ENCODE measurements at places on chromosomes 1 and 21.

GRCh38 chr1:64050601-64051000 lies 152.8 kb upstream of the UBE2U start:
- no peak for DNase-seq

DNA sequence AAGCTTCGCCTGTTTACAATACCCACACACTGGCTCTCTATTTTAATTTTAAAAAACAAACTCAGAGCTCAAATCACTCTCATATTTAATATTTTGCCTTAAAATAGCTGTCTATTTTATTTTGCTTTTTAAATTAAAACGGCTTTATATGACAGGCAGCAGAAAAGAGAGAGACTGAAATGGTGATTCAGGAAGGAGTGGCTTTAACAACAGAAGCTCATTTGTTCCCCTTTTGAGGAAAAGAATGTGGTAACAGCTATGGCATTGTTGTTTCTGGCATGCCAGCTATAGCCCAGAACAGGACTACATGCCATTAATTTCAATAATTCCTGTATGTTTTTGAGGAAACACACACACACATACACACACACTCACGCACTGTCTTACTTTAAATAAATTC lies 234.2 kb upstream of the PTBP2 start:
- no peak for DNase-seq

DNA sequence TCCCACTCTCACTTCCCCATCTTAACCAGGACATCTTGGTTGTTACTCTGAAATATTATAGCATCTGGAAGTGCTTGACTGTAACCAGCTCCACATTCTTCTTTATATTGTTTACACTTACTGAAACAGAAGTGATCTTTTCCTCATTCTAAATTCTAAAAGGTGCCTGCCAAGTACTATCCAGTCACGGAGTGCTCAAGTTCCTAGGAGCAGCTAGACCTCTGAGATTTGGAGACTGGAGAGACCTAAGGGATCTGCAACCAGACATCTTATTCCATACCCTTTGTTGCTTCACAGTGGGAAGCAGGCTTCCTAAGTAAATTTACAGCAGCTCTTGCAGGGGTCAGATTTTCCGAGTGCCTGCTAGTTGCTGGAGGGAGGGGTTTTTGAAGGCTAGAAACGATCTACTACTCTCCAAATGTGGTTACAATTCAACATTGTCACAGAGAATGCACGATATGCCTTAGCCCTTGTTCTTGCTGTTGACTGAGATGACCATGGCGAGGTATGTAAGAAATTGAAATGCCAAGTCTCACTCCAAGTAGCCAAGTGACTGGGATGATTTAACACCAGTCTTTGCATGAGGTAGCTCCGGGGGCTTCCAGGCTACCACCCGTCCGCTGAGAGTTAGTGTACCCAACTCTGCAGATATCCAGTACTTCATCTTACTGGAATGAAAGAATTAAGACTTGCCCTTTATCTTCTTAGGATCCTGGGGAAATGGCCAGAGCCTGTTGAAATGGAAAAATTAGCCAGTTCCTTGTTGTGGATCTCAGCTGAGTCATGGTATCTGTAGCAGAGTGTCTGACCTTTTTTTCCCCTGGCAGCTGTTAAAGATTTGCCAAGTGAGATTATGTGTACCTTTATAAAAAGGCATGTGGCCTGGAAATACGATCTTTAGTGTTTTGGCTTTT lies 150.8 kb downstream of the MAST2 start:
- peak; percentile 25 for DNase-seq

GRCh38 chr1:195763907-195764374 lies 844.3 kb downstream of the KCNT2 start:
- no peak for DNase-seq

DNA sequence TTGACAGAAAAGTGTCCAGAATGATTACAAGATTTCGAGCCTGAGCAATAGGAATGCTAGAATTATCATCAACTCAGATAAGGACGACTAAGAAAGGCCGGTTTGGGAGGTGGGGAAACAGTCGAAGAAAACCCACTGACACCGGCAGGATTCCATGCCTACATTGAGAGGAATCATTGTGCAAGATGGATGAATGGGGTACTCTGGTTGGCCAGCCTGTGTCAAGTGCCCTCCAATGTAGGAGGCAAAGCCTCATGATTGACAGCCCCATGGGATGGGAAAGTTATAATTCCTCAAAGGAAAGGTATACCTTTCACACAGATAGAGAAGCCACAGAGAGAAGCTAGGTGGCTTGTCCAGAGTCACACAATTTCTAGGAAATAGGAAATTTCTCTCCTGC lies 153.5 kb upstream of the CTTNBP2NL start:
- no peak for DNase-seq

- no peak for DNase-seq
Observed at GRCh38 chr1:18128298-18128697, 20.7 kb downstream of the IGSF21 start.

DNA sequence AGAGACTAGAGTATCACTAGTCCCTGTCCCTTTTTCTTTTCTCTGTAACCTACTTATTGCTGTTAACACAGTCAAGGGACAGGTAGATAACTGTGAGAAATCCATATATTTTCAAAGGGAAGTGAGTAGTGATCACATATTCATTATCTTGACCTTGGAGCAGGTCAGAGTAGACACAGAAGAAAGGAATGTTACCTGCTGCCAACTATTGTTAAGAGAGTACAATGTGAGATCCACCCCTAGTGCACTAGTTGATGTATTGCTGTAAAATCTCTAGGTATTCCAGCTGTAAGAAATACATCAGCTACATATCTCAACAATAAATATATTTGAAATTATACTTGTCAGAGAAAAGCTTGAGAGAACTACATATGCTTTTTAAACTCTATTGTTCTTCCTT lies 68.7 kb upstream of the ADGRL2 start:
- peak; percentile 86 for DNase-seq

DNA sequence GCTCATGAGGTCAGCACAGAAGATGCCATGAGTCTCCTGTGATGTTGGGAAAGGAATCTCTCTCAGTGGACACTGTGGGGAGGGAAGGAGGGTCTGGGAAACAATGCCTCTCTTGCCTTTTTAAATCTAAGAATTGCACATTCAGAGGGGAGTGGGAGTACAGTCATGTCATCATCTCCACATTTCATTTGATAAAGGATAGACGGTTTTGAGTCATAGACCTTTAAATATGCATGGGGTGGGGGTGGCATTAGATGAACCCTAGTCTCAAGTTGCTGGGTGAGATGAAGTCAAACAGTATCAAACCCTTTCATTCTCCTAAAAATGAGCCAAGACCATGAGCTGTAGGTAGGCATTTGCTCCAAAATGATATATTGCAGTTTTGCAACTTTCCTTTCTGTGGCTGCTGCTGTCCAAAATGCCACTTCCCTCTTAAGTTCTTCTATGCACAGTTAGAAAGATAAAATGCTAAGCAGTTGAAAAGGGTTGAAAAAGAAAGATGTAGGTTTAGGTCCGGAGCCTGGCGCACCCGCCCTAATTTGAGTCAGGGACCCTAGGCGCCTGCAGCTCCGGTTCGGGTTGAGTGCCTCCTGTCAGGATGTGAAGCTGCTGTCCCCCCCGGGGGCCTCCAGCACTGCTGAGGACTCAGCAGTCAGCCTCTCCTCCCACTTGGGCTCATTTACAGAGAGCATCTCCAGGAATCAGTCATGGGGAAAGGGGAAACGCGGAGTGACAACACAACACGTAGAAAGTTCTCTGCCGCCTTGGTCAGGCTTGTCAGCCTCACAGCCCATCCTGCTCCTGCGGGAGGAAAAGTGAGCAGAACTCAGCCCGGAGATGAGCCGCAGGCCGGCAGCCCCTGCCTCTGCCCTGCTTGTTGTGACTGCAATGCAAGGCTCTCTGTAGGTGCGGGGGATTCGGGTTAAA lies 479.3 kb upstream of the RUNX1 start:
- DNase-seq, result no peak

GRCh38 chr1:185446131-185446530 lies 129.1 kb upstream of the IVNS1ABP start:
- no peak for DNase-seq

- no peak for DNase-seq
Observed at GRCh38 chr1:113303267-113303666, 87.0 kb upstream of the MAGI3 start.

- no peak for DNase-seq
Observed at GRCh38 chr1:176904057-176904751, 260.3 kb downstream of the ASTN1 start.

- DNase-seq, result no peak
Observed at GRCh38 chr1:243705585-243705984, 144.5 kb downstream of the AKT3 start.

DNA sequence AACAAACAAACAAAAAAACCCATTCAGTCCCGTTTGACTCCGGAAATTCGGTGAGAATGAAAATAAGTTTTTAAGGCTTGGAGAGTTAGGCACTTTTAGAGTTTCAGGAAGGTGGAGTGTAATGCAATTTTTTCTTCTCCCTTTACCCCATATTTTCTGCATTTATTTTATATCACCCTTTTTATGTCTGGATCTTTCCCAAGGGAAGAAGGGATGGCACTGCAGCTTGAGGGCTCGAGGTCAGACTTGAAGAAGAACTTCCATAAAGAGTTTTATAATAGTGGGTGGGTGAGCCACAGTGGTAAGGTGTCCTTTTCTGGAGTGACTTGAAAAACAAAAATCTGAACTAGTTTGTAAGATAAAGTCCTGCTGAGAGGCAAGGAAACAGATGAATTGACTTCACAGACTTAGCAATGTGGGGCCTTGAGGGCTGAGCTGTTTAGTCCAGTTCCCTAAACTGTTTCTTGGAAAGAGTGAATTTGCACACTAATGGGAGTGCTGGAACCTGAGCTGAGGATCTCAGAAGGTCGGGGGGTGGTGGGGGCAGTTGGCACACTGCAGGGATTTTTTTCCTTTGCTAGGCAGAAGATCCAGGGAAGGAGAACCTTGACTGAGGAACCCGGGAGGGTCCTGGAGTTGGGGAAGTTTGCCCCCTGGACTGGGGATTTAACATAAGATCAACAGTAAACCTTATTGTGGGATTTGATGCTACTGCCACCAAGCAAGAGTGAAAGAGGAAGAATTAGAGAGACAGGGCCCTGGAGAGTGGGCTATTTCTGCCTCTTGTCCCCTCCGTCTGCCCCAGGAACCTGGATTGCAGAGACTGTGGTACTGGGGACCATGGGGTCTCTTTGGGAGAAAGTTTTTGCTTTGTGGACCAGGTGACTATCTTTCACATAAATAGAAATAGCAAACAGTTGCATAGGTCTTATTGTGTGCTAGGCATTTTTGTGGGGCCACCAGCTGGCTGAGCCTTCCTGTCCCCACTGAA lies 1.8 kb upstream of the MEX3A start:
- no peak for DNase-seq

- no peak for DNase-seq
Observed at GRCh38 chr1:955474-955873, 3.6 kb downstream of the NOC2L start.

- DNase-seq, result no peak
Observed at GRCh38 chr1:42195841-42196240, 31.3 kb upstream of the GUCA2A start.

GRCh38 chr1:20634594-20635084 lies 1.4 kb downstream of the PINK1 start:
- peak; percentile 71 for DNase-seq

DNA sequence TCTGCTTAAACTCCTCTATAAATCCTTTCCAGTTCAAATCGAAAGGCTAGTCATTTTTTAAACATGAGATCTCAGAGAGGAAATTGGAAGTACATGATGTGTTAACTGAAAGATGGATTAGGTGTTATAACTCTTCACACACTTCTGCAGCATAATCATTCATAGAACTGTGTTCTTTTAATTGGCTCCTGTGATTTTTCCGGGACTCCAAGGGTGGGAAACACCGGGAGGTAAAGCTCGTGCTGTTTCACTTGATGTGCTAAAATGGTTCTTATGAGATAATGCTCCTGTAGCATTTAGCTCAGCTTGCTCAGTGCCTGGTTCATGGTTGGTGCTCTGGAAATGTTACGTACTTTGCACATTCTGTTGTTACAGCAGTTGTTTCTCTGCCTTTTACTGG lies 40.2 kb downstream of the CC2D1B start:
- DNase-seq, result no peak

DNA sequence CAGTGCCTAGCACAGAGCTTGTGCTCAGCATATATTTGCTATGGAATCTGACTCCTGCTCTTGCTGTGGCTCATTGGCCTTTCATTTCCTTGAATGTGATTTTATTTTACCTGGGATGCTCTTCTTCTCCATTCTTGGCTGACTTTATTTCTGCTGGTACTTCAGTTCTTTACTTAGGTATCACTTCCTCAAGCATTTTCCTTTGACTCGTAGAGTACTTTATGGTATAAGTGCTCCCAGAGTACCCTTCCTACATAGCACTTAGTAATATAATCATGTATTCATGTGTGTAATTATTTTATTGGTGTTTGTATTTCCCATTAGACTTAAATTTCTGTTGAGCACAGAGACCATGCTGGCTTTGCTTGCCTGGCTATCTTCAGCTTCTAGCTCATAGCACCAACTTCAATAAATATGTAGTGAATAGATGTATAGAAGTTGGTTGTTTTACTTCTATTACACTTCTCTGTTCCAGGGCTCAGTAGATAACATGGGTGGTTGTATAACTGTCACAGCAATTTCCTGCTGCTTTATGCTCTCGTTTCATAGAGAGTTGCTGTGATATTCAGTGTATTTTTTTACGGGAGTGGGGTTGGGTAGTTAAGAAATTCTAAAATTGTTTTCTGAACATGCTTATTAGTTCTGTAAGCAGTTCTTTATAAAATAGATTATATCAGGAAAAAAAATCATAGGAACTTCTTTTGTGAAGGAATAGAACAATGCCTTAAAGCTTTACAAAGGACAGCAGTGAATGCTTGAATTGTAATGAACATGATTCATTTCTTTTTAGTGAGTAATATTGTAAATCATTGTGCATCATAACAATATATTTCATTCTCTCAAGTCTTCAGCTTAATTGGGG lies 112.2 kb downstream of the NEK7 start:
- DNase-seq, result peak; percentile 25

DNA sequence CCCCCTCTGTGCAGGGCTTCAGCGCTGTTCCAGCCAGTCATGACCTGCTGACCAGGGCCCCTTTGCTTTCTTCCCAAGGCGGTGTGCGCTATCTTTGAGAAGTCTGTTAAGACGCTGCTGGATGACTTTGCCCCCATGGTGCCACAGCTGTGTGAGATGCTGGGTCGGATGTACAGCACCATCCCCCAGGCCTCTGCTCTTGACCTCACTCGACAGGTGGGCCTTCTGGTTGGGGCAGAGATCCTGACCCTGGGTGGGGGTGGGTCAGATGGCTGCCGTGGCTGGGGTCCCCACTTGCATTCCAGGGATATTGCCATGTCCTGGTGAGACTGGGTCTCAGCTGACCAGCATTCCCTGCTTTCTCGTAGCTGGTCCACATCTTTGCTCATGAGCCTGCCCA lies 9.0 kb upstream of the DPH2 start:
- no peak for DNase-seq

DNA sequence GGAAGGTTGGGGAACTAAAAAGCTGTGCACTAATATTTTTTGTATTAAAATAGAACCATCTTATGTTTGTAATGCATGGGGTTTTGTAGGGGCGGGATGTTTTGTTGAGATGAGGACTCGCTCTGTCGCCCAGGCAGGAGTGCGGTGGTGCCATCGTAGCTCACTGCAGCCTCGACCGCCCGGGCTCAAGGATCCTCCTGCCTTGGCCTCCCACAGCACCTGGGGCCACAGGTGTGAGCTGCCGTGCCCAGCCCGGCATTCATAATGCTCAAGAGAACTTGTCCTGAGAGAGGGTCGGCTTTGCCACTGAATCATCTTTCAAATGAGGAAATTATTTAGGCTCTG lies 3.0 kb upstream of the C1orf159 start:
- DNase-seq, result no peak

- DNase-seq, result peak; percentile 80
Observed at GRCh38 chr1:119372503-119373086, 4.0 kb downstream of the HAO2 start.

All from PC-3 (cell line).